ENCODE measurements at places on chromosomes 6 and 20. TPM values are rescaled to one million over a fixed set of nuclear protein-coding genes. Genes with fewer than 3 reads are reported as not detected.

The BRPF3 gene
- total RNA-seq: 21.8 TPM

The ULBP2 gene
- total RNA-seq: not detected

The ZNF334 gene
- 0.76 TPM for total RNA-seq

The HLA-DRB5 gene
- total RNA-seq: 17.6 TPM

The ZKSCAN4 gene
- 1.6 TPM for total RNA-seq

The TPX2 gene
- total RNA-seq: 142 TPM

The VGLL2 gene
- not detected for total RNA-seq

The NSFL1C gene
- 29.2 TPM for total RNA-seq

The ADGB gene
- total RNA-seq: not detected

The CCN6 gene
- total RNA-seq: not detected

The KIF6 gene
- total RNA-seq: 0.48 TPM

The LRRC73 gene
- 0.35 TPM for total RNA-seq

The DNMT3B gene
- total RNA-seq: 0.16 TPM

The XPO5 gene
- 109 TPM for total RNA-seq

The ZBTB24 gene
- total RNA-seq: 11.0 TPM

The MYLK2 gene
- total RNA-seq: 0.40 TPM

The ARMH2 gene
- 0.43 TPM for total RNA-seq
